NCI-H82 (cell line): ENCODE measurements at places on chromosomes 4 and X.

DNA sequence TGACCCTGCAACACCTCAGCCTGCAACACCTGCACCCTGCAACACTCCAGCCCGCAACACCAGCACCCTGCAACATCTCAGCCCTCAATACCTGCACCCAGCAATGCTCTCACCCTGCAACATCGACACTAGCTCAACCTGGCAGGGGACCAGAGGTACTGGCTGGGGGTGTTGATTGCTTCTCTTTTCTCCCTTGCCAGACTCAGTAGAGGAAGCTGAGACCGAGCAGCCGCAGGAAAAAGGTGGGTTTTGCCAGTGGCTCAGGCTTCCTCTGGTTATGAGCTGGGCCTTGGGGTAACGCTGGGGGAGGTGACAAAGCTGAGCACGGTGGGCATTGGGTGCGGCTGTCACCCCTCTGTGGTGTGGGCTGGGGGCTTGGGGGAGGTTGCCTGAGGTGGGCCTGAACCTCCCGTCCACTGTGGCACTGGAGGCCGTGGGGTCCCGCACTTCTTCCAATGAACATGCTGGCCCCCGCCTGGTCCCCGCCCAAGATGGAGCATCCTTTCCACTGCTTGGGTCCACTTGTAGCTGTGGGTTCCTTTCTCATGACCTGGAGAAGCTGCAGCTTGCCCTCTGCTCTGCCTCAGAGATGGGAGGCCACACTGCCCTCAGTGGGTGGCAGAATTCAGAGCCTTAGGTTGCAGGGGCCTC, 26.0 kb downstream of the SH3TC1 start:
- no peak for DNase-seq

GRCh38 chrX:107674480-107675364, 46.4 kb downstream of the PRPS1 start:
- DNase-seq: peak; percentile 86

- DNase-seq: no peak
These were observed 39.2 kb upstream of the ASMTL start for GRCh38 chrX:1491851-1492349.

DNA sequence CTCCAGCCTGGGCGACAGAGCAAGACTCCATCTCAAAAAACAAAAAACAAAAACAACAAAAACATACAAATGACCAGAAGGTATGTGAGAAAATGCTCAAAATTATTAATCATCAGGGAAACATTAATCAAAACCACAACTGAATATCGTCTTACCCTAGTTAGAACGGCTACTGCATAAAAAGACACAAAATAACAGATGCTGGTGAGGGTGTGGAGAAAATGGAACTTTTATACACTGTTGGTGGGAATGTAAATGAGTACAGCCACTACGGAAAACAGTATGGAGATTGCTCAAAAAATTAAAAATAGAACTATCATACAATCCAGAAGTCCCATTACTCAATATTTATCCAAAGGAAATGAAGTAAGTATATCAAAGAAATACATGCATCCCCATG, 27.3 kb downstream of the IQCM start:
- DNase-seq: no peak

DNA sequence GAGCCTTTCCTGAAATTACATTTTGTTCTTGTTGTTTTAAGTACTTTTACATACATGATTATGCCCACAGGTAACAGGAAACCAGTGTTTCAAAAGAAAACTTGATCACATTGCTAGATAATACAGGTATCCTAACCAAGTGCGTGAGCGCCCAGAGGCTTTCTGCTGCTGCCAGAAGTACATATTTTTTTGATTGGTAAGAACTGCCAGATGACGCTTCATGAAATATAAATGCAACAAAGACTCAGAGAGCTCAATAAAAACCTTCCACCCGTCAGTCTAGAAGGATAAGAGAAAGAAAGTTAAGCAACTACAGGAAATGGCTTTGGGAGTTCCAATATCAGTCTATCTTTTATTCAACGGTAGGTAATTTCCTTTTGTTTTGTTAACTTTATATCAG, at the start of gene EPGN:
Gene EPGN (plus strand): TSS at position 256 of the 400 bp plus-strand sequence. CDS start 64 bp downstream, at position 320.
- no peak for DNase-seq
